ENCODE measurements at places on chromosomes 12 and 14.

DNA sequence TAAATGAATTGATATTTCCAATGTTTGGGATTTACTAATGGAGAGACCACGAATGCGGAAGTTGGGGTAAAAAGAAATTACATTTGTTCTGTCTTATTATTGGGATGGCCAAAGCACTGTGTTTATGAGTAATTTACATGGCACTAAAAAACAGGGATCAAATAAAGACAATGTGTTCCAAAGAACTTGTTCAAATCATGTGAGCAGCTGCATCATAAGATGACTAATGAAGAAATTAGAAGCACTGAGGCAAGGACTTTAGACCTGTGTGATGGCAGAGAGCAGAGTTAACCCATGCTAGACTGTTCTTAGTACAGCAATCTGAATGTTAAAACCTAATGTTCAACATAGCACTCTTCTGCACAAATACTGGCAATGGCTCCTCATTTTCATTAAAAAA, 34.3 kb upstream of the DCN start:
- DNase-seq, result no peak

DNA sequence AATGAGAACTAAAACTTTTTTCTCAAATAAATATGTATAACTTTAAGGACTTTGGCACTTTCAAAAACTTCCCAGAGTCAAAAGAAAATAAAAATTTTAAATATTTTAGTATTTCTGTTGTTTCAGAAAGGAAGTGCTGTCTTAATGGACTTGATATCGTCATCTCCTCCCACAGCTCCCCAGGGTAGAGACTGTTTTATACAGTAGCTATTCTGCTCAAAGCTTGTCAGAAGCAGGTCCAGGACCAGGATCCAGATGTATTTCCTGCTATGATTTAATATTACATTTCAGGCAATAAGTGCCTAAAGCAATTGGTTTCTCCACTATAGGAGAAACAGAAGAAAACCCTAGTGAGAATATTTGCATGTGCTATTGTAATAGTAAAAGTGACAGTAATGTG, 218.5 kb upstream of the G2E3 start:
- DNase-seq, result no peak

GRCh38 chr14:100891501-100892445, 11.7 kb downstream of the RTL1 start:
- no peak for DNase-seq

- no peak for DNase-seq
These were observed 74.5 kb upstream of the DYNC1H1 start for GRCh38 chr14:101889898-101890297.

GRCh38 chr14:24875203-24875838, 174.6 kb downstream of the STXBP6 start:
- no peak for DNase-seq

DNA sequence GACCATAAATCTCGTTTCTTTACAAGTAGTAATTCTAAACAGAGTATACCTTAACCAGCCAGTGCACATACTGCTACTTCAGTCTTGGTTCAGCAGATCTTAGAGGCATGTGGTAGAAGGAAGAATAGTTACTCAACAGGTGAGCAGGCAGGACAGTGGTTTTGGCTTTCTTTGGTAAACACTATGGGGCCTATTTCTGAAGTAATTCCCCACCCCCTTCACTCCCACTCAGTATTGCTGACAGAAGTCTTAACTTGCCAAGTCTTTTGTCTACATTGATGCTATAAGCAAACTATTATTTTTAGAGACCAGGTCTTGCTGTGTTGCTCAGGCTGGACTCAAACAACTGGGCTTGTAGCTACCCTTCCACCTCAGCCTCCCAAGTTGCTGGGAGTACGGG, 68.5 kb downstream of the FBXO34 start:
- no peak for DNase-seq

GRCh38 chr12:106871477-106871876, 84.2 kb upstream of the TMEM263 start:
- DNase-seq, result no peak

- DNase-seq, result no peak
These were observed 238.0 kb downstream of the BCL11B start for GRCh38 chr14:99033951-99034350.

- DNase-seq, result no peak
These were observed 45.5 kb upstream of the ERGIC2 start for GRCh38 chr12:29426498-29426897.

- no peak for DNase-seq
These were observed 25.1 kb upstream of the KLRB1 start for GRCh38 chr12:9632766-9633165.

GRCh38 chr14:26180221-26180620, 417.6 kb downstream of the NOVA1 start:
- DNase-seq, result no peak

- DNase-seq, result no peak
These were observed 4.9 kb upstream of the PLA2G1B start for GRCh38 chr12:120332523-120332922.

DNA sequence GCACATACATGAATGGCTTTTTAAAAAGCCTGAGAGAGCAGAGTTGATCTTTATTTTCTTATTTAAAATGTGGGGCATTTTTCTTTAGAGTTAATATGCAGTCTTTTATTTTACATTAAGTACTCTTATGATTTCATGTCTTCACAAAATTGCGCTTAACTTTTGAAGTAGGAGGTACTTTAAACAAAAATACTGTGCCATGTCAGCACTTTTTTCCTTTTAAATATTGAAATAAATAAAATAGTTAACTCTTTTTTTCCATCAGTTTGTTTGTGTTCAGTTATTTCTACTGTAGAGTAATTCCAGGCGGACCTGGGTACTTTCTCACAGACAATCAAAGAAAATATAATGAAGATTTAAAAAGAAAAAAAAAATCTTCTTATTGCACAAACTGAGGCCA, 231.7 kb downstream of the DPF3 start:
- no peak for DNase-seq

GRCh38 chr14:33449268-33449667, 501.6 kb downstream of the EGLN3 start:
- no peak for DNase-seq

- no peak for DNase-seq
These were observed 622.2 kb downstream of the AACS start for GRCh38 chr12:125687403-125687802.

DNA sequence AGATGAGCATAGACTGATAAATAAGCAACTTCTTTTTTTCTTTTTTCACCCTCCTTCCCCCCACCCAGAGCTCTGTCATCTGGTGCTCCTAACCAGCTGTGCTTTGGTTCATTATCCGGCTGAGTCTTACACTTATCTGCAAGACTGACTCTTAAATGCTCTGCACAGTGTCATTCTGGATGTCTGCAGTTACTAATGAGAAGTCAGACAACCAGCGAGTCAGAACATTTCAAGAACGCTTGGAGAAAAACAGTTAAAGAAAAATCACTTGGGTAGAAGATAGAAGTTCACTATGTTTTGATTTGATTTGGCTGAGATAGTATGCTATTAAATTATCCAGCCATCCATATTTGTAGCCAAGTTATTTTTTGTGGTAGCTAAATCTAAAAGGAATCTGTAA, 328.9 kb upstream of the PRICKLE1 start:
- no peak for DNase-seq

- DNase-seq, result no peak
These were observed 77.6 kb upstream of the PARP11 start for GRCh38 chr12:3950714-3951320.

DNA sequence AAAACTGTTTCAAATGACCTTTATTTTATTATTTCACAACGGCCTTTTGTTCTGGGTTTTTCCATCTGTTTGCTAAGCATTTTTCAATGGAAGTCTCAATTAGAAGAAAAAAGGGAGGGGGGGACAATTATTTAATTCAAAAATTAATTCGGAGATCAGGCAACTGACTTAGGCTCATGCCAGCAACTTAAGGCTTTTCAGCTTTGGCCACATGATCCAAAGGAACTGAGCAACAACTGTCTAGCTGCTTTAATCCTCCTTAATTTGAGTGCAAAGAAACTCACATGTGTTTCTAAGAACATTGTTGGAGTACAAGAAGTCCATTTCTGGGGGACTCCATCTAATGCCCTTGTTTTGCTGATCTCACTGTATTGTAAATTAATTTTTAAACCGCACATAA, 188.0 kb downstream of the EXOC5 start:
- no peak for DNase-seq

DNA sequence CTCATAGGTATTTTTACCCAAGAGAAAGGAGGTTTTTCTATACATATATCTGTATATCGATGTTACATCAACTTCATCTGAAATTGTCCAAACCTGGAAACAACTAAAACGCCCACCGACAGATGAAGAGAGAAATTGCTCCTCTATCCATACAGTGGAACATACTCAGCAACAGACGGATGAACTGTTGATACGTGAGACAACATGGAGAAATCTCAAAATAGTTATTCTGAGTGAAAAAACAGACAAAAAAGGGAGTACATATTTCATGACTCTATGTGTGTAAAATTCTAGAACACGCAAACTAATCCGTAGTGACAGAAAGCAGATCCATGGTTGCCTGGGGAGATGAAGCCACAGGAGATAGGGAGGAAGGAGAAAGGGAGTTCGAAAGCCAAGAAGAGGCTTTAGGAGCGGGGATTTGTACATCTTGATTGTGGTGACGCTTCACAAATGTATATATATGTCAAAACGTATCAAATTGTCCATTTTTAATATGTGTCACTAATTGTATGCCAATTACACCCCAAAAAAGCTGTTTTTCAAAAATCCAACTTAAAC, 37.6 kb upstream of the C14orf180 start:
- no peak for DNase-seq

DNA sequence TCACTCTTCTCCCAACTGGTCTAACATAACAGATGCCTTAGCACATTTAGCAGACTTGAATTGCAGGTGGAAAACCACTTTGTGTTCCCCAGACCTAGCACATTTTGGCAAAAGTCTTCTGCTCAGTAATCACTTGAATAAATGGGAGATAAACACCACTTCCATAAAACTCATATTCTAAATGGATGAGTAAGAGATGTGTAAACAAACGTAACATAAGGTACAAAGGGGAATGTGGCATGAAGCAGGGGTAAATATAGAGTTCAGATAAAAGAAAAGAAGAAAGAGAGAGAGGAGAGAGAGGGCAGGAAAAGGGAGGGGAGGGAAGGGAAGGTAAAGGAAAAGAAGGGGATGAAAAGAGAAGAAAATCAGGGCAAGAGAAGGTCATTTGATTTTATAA, 17.0 kb upstream of the KERA start:
- DNase-seq, result no peak

DNA sequence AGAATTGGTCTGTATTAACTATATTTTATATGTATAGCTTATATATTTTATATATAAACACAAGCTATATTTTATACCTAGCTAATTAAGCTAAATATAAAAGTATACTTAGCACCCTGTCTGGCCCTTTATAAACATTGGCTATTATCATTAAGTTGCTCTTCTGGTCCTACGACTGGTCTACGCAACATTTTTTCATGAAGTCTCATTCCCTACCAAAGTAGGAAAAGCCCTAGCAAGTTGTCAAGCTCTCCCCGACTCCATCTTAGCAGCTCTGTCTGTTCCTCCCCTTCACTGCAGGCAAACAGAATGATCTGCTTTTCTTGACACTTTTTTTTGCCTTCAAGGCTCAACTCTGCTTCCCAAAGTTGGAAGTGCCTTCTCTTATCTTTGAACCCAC, 36.7 kb upstream of the ELK3 start:
- DNase-seq, result no peak

DNA sequence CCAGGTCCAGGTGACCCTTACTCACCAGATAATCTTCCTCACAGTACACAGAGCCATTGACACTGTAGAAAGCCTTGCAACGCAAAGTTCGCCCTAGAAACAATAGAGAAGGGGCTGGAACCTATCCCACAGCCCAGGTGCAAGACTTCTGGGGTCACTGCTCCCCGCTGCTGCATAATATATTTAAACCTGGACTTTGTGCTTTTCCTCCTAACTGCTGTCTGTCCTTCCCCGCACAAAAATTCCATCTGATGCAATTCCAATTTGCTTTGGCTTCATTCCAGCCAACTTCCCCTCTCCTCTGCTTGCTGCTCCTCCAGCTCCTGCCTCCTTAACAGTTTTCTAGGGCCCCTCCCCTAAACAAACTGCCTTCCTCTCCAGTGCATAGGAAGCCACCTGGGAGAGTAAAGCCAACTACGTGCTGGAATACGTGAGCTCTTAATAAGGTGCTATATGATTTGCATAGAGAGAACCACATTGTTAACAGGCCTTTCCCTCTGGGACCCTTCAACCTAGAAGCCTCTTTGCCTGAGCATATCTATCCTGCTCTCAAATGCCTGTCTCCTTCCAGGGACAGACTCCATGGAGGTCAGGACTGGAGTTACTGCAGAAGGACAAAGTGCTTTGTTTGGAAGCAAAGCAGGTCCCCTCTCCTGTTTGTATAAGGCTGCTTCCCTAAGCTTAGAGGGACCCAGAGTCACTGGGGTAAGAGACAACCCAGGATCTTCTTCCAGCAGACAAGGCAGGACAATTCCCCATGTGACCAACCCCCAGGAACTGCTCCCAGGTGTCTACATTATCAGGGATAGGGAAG, 5.5 kb downstream of the AJUBA start:
- DNase-seq, result no peak

DNA sequence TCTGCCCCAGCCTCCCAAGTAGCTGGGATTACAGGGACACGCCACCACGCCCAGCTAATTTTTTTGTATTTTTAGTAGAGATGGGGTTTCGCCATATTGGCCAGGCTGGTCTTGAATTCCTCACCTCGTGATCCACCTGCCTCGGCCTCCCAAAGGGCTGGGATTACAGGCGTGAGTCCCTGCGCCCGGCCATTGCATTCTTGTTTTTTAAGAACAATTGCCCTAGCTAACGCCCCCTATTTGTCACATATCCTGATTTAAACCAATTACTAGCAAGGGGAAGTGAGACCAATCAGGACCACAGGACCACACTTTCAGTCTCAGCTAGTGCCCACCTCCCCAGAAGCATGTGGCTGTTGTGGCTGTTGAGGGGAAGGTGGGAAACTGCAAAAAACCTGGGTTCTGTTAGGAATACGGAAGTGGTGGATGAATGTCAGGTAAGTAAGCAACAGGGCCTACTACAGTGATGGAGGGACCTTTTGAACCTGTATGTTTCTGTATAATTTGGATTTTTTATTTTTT, 37.8 kb upstream of the NFYB start:
- DNase-seq, result no peak

DNA sequence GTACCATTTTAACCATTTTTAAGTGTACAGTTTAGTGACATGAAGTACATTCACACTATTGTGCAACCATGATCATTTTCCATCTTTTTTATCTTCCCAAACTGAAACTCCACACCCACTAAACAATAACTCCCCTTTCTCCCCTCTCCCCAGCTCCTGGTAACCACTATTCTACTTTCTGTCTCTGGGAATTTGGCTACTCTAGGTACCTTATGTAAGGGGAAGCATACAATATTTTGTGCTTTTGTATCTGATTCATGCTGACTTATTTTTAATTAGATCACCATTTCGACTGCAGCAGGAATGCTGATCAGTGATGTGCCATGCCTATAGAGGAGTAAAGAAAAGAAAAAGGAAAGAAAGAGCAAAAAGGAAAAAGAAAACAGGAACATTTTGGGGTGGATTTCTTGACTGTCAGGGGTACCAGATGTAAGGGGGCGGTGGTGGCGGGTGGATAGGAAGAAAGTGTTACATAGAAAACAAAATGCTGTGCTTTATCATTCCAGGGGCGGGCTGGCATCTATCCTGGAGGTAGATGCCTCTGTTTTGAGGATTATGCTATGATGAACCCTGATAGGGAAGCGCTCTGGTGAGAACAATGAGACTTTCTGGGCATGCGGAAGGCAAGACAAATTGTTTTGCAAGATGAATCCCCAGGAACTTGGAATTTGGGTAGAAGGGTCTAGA, 45.2 kb upstream of the CTDSP2 start:
- no peak for DNase-seq
